ENCODE measurements at places on chromosomes 7 and 10. TPM values are rescaled to one million over a fixed set of nuclear protein-coding genes. Genes with fewer than 3 reads are reported as not detected.

EPHA1 gene
- 0.17 TPM for total RNA-seq

CYP51A1 gene
- total RNA-seq, result 203 TPM

KDM7A gene
- total RNA-seq, result 0.67 TPM

RSU1 gene
- 58.6 TPM for total RNA-seq

IDI2 gene
- not detected for total RNA-seq

GCK gene
- 0.74 TPM for total RNA-seq

SSBP1 gene
- 226 TPM for total RNA-seq

TUBB8 gene
- not detected for total RNA-seq

C10orf105 gene
- not detected for total RNA-seq

FLNC gene
- total RNA-seq, result 208 TPM

BET1 gene
- total RNA-seq, result 22.4 TPM

NUTM2A gene
- 1.5 TPM for total RNA-seq

CFTR gene
- total RNA-seq, result 0.30 TPM

TET1 gene
- 1.8 TPM for total RNA-seq

NRCAM gene
- 3.0 TPM for total RNA-seq

NPFFR1 gene
- not detected for total RNA-seq

LRRD1 gene
- 0.17 TPM for total RNA-seq

MMP21 gene
- not detected for total RNA-seq

UPF2 gene
- total RNA-seq, result 8.1 TPM

DENND2A gene
- 4.3 TPM for total RNA-seq

PNLIP gene
- total RNA-seq, result not detected

KCNIP2 gene
- total RNA-seq, result 0.17 TPM

WDR86 gene
- 6.7 TPM for total RNA-seq

WEE2 gene
- total RNA-seq, result not detected

ANXA7 gene
- 107 TPM for total RNA-seq

LLCFC1 gene
- total RNA-seq, result not detected

ASAH2 gene
- 1.3 TPM for total RNA-seq

BCCIP gene
- 48.6 TPM for total RNA-seq

C1QL3 gene
- total RNA-seq, result not detected

MYH16 gene
- total RNA-seq, result under 0.01 TPM

HOXA6 gene
- 3.9 TPM for total RNA-seq

MALRD1 gene
- total RNA-seq, result 0.17 TPM

CTAGE8 gene
- not detected for total RNA-seq

CTNNA3 gene
- not detected for total RNA-seq

BAMBI gene
- total RNA-seq, result 2.5 TPM
